ENCODE measurements at places on chromosomes 1 and 21.

- DNase-seq, result peak; percentile 59
Measured at GRCh38 chr1:33392639-33393038, 38.3 kb downstream of the PHC2 start.

DNA sequence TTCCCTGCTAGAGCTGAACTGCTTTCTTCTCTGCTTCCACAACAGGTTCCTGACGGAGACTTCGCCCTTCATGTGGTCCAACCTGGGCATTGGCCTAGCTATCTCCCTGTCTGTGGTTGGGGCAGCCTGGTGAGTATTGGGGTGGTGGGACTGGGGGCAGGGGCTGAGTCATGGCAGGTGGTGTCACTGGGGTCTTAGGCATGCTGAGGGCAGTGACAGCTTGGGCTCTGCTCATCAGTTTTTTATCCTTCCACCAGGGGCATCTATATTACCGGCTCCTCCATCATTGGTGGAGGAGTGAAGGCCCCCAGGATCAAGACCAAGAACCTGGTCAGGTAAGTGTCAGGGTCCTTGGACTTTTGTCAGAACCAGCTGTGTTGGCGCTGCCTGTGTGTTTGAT, 1.3 kb downstream of the ATP6V0B start:
- no peak for DNase-seq

DNA sequence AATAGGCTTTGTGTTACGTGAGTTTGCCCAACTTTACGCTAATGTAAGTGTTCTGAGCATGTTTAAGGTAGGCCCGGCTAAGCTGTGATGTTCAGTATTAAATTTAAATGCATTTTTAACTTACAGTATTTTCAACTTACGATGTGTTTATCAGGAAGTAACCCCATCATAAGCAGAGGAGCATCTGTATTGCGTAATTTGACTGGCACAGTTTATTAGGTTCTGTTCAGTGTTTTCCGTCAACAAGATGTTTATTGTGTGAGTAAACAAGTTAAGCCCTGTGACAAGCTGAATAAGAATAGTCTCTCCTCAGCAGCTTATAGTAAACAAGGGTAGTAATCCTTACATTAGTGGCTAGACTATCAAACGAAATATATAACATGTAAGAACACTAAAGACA, 27.2 kb upstream of the SHISA4 start:
- DNase-seq, result no peak

- DNase-seq, result no peak
Measured at GRCh38 chr1:110258734-110259133, 48.6 kb downstream of the KCNC4 start.

DNA sequence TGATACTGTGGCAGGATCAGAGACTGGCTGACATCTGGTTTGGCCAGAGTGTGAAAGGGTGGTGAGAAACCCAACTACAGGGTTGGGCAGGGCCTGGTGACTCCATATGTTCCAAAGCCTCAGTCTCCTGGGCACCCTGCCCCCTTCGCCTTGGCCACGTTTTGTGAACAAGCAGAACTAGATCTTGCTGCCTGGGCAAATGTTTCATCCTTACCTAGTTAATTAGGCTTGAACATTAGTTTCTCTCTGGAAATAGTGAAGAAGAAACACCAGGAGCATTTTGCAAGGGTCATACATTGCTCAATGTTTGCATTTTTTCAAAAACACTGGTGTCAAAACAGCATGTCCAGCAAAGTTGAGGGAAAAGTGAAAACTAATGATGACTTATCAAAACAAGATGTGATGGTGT, 60.5 kb downstream of the MAP3K7CL start:
- DNase-seq, result peak; percentile 57

Data from fibroblast of upper back skin (primary cell).